ENCODE measurements at places on chromosomes 2 and 18.

DNA sequence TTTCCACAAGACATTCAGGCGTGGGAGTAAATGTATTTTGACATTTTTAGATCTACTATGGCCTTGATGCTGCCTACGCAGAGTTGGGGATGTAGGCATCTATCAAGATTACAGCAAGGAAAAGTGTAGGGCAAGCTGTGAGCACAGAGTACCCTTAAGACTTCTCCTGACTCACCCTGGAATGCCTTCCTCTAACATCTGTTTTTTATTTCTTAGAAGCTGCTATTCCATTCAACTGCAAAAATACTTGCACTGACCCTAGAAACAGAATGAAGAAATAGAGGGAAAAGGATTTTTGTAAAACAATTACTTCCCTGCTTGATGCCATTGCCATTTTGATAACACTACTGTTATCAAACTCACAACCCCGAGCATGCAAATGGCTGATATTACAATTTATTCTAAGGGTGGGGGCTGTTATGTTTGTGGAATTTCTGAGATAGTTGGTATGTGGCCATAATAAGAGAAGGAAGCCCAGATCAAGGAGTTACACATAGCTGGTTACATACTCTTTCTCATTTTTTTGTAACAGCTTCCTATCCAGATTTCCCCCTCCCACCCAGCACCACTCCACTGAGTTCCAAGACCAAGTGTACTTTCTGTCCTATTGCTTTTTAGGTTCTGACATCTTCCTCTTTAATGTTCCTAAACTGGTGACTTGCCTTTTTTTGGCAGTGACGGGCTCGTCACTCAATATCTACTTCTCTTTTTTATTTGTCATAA, 6.0 kb upstream of the ROCK1 start:
- DNase-seq = peak; percentile 25

DNA sequence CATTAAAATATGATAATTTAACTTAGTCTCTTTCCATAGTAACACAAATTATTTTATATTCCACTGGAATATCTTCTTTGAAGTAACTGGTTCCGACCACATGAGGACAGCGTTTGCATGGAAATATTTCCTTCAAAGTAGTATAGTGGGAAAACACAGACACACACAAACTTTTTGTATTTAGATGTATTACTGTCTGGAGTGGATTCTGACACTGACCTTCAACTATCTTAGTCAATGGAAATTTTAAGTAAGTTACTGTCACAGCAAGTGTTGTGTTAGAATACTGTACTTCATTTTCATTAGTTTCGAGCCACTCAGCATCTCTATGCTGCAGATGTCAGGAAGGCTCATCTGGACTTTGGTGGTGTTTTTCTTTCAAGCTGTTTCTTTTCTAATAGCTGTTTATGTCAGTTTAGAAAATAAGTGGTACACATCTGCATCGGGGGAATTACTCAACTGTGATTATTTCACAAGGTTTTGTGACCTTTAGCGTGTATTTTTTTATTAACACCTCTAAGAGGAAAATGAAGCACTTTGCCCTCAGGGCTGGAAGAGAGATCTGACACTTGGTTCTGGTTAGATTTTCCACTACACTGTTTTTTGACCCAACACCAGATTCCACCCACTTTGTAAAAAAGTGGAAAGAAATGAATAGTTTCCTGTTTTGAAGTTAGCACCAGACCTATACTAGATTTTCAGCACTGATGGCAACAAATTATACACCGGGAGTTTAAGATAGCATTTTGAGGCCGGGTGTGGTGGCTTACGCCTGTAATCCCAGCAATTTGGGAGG, 18.9 kb upstream of the THOC1 start:
- no peak for DNase-seq

- no peak for DNase-seq
Measured at GRCh38 chr18:56067969-56068671, 480.1 kb upstream of the TCF4 start.

DNA sequence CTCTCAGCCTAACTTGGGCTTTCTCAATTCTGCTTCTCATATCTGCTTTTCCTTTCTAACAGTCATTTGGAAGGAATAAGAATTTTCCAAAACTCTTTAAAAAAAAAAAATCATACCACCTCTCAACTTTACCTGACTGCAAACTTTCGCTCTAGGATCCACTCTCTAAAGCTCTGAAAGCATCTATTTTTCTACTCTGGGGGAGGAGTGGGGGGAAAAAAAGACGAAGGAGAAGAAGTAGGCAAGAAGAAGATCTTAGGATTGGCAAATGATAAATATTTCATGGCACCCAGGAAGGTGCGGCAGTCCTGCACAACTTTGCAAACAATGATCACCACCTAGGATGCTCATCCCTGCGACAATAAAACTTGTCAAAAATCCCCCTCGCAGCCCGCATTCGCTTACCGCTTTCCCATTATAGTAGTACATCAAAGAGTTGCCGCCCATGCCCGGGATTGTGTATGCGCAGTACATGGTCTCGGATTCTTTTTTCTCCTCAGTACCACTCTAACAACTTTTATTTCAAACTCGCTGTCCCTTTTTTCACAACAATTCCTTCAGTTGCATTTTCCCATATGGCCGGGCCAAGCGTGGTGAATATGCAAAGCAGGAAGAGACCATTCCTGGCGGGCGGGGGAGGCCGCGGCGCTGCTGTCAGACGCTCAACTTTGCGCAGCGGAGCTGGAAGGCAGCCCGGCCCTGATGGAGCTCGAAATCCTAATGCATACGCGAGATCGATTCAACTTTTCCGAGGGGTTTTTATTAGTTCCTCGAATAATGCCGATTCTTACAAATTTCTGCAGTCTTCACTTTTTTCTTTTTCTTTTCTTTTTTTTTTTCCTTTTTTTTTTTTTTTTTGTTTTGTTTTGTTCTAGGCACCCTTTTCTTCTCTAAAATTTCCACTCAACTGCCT, 266.5 kb downstream of the TCF4 start:
- DNase-seq = peak; percentile 89

GRCh38 chr2:74778381-74779264, 55.3 kb upstream of the HK2 start:
- no peak for DNase-seq

DNA sequence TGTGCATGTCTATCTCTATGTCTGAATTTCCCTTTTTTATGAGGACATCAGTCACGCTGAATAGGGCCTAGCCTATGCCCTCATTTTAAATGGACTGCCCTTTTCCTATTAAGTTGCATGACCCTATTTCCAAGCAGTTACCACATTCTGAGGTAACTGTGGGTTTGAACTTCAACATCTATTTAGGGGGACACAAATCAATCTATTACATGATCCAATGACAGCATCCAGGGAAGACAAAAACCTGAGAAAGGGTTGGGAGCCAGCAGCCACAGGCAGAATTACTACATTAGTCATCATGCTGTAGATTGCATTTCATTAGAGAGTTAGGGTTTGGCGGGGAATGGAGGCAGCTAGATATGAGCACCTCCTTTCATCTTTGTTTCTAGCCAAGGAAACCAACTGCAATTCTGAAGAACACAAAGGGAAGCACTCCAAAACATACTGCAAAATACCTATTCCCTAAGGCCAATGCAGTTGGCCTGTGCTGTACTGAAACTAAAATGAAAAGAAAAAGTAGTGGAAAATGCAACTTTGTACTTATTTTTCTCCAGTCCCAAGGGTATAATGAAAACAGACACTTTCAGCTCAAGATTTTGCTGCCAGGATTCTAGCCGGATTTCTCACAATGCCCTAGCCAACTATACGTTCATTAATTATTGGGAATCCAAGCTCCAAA, 40.4 kb upstream of the C1D start:
- no peak for DNase-seq

- no peak for DNase-seq
Measured at GRCh38 chr18:44828080-44828479, 147.4 kb downstream of the SETBP1 start.

DNA sequence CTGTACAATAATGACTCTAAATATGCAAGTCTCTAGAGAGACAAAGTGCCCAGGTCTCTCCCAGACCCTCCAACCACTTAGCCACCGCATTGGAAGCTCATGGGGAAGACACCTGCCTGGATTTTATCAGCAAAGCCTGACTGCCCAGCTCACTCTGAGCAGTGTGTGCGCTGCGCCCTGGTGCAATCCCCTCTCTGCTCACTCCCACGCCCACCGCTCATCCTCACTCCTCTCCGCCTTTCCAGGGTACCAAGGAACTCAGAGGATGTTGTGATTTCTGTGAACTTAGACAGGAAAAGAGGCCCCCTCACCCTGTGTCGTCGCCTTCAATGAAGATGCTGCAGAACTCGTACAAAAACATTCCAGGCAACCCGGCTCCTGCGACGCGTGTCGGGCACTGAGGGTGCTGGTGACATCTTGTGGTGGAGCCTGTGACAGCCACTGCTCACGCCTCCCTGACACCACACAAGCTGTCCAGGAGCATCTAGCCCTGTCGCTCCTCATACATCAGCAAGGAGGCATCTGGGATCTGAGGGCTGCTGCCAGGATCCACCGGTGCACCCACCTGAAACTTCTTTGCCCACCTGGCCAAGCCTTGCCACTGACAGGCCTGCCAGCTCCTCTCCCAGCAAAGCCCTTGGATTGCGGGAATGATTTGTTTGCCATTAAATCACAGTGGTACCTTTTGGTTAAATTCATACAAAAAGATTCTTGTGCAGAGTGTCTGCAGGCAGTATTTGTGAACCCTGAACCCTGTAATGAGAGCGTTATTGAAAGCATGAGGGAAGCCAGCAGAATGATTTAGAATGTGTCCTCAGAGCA, 220.4 kb downstream of the ZNF516 start:
- DNase-seq = no peak

DNA sequence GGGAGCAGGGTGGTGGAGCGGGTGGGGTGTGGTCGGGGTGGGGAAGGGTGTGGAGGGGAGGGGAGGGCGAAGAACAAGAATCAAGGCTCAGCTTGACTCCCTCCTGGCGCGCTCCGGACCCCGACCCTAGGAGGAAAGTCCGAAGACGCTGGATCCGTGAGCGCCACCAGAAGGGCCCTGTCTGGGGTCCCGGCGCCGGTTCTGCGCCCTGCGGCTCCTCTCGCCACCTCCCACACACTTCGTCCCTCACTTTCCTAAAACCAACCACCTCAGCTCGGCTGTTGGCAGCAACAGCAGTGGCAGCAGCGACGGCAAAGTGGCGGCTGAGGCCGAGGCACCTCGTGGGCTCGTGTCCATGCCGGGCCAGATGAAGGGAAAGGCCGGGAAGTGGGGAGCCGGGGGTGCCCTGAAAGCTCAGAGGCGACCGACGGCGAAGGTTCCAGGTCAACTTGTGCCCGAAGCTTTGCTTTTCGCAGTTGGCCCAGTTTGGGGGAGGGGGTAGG, 2.1 kb downstream of the KLHL14 start:
- no peak for DNase-seq

DNA sequence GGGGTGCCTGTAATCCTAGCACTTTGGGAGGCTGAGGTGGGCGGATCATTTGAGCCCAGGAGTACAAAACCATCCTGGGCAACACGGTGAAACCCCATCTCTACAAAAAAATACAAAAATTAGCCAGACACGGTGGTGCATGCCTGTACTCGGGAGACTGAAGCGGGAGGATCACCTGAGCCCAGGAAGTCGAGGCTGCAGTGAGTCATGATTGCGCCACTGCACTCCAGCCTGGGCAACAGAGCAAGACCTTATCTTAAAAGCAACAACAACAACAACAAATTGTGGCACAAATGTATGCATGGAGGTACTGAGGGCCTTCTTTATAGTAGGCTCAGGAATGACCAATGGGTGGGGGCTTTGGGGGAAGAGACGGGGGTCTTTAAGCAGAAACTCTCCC, 38.5 kb downstream of the HPCAL1 start:
- DNase-seq = no peak

- peak; percentile 11 for DNase-seq
Measured at GRCh38 chr18:32373995-32374394, 96.7 kb downstream of the GAREM1 start.

- DNase-seq = no peak
Measured at GRCh38 chr2:57050007-57050406, 866.2 kb downstream of the CCDC85A start.

DNA sequence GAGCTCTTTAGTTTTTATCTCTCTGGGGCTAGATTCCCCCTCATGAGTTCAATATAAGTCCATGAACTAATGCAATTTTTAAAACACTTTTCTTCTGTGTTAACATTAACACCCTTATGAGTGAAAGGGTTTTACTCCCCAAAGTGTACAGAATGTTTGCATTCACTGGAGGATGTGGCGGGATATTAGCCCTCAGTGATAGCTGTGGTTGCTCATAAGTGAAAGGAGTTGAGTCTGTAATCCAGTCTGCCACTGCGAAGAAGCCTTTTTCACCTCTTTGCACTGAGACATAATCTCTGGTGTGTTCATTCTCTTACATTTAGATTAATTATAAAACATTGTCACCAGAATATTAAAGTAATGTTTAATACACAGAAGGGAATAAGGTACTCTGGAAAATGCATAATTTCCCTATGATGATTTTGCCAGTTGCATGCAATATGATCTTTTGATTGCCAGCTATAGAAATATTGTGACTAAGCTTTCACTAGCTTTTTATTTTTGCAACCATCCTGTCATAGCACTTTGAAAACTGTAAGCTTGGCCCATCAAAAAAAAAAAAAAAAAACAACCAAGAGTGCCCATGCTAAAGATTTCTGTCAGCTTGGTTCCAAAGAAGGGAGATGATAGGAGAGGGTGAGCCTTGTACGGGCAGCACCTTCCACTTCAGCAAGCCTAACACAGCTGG, 113.2 kb downstream of the BCL11A start:
- no peak for DNase-seq

DNA sequence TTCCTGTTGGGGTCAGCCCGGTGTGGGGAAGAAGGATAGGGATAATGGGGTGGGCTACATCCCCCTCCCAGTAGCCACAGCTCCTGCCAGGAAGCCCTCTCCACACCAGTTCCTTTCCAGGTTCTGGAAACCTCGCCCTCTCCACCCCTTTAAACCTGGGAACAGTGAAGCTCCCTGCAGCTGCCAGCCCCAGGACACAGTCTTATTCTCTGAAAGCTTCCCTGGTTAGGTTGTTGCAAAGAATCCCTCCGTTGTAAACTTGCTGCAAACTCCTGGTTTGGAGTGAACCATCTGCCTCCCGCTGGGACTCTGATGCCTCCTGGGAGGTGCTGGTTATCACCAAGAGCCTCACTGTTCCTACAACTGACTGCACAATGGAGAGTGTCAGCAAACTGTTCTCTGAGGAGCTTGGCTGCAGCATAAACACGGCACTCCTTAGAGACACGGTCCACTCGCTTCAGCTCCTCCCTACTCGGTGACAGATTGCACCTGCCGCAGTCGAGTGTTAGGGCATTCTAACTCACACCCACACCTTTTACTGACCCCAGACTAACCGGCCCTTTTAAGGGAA, 261.8 kb upstream of the RAB6C start:
- no peak for DNase-seq

DNA sequence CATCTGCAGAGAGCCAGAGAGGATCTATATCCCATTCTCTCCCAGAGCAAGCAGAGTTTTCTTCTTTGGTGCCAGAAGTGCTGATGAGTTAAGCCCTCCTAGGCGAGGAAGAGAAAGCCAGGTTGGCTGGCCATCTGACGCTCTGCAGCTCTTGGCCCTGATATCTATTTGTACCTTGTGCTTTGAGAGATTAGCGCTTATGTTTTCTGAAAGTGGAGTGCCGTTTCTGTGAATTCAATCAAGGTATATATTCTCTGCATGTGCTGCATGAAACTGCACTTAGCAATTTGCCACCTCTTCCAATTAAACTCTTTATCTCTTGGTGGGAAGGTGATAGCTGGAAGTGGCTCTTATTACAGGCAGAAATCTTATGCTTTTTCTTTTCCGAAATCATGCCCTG, 177.5 kb downstream of the LPIN1 start:
- DNase-seq = no peak
